Stimulated activated CD4-positive, alpha-beta T cell treated with anti-CD3 and anti-CD28 coated beads, Interleukin-4, amount 100 ng/mL, for 1 hour (primary cell): ENCODE measurements at places on chromosomes 4 and X.

- no peak for DNase-seq
Measured at GRCh38 chr4:38306482-38307071, 346.4 kb downstream of the PTTG2 start.

GRCh38 chrX:86914569-86914968 lies 603.0 kb upstream of the KLHL4 start:
- no peak for DNase-seq

DNA sequence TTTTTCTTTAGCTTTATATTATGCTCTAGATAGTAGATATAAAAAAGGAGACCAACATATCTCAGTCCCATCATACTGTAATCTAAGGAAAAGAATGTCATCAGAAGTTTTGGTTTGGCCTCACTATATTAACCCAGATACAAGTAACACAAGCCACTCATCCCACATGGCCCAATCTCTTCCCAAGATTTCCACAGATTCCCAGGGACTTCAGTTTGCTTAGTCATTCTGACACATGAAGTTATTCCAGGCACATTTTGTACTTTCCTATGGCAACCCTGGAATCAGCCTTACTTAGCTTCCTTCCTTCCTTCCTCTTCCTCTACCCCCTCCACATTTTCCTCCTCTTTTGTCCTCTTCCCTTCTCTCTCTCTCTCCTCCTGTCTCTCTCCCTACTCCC lies 21.7 kb upstream of the DCLK2 start:
- no peak for DNase-seq

- DNase-seq = no peak
Measured at GRCh38 chrX:134025986-134026545, 40.7 kb upstream of the GPC3 start.

DNA sequence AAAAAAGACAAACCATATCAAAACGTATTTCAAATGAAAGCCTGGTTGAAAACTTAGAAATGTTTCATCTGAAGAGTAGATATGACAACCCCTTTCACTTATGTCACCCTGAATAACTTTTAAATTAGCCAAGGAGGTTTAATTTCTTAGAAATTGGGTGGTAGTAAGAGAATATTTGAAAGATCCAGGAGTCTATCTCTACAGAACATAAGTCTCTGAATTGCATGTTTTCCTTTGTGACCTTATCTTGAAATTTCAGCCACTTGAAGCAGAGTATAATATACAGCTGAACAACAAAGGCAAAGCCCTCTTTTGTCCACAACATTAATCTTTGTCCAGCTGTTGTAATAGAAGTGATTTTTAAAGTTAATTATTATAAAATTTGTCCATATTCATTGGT lies 49.5 kb downstream of the TMEM154 start:
- no peak for DNase-seq

- DNase-seq = no peak
Measured at GRCh38 chr4:149709640-149710039, 106.0 kb downstream of the IQCM start.

DNA sequence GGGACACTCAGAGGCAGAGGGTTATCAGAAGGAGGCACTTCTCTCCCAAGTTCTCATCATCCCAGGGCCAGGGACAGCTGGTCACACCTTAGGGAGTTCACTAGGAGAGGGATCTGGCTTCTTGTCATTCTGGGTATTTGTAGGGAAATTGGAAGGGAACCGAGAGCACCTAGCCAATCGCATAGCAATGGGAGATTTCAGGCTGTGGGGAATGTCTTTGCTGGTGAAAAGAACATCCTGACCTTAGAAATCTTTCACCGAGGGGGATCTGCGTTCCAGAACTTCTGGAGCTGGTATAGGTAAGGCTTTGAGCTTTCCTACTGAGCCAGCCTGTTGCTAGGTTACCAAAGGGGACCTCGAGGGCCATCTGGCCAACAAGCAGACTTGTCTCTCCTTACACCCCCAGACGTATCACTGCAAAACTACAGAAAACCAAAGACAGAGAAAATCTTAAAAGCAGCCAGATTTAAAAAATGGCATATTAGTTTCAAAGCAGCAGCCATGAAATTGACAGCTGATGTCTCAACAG lies 6.8 kb downstream of the HTT-AS start:
- DNase-seq = no peak

- DNase-seq = no peak
Measured at GRCh38 chr4:165476214-165477098, 97.6 kb downstream of the CPE start.

GRCh38 chr4:175453456-175453855 lies 358.6 kb downstream of the GPM6A start:
- no peak for DNase-seq

DNA sequence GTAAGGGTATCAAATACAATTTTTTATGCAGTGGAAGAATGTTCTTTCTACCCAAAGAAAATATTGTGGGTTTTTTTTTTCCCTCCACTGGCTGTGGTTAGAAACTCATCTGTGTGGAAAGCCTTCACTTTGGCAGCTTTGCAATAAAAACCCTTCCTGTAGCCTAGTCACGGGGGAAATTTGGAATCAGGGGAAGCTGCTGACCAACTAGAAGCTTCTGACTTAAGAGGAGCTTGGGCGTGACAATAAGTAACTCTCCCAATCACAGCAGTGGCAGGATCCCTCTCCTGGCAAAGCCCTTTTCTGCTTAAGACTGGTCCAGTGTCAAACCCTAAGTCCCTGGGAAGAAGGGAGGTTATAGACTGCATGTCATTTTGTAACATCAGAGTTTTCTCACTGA lies 87.9 kb downstream of the LRRC66 start:
- no peak for DNase-seq

- DNase-seq = no peak
Measured at GRCh38 chrX:102767287-102767686, 46.7 kb downstream of the GPRASP3 start.

- DNase-seq = no peak
Measured at GRCh38 chr4:26086621-26087441, 172.8 kb downstream of the SMIM20 start.

- DNase-seq = no peak
Measured at GRCh38 chr4:52560844-52561280, 98.2 kb downstream of the USP46 start.

GRCh38 chr4:170888660-170889059 lies 798.9 kb upstream of the AADAT start:
- DNase-seq = no peak

DNA sequence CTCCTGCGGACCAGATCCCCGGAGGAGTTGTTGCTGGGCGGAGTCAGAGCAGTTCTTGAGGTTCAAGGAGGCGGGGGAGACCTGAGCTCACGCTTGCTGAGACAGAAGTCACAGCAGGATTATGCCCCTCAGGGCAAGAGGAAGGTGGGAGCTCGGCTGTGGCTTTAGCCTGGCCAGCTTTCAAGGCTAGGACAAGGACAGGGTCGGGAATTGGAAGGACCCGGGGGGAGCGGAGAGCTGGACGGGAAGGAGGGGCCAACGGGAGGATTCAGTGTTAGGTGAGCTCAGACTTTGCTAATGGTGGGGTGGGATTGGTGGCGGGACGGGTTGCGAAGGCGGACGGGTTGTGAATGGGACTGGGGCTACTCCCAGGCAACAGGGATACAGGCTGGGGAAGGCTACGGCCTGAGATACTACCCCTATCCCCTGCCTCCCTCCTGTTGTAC lies at the start of gene RIBC1:
Gene RIBC1 (plus strand): TSS at position 13 of the 446 bp plus-strand sequence. CDS start 3,404 bp downstream, outside the sequence.
- DNase-seq = no peak
